Activated naive CD4-positive, alpha-beta T cell (primary cell): ENCODE measurements at places on chromosomes 5 and 9.
A peak's percentile ranks its signal among the peaks of the same experiment; 100 is the strongest.

GRCh38 chr5:90747693-90748092, 189.1 kb downstream of the ADGRV1 start:
- no peak for DNase-seq

DNA sequence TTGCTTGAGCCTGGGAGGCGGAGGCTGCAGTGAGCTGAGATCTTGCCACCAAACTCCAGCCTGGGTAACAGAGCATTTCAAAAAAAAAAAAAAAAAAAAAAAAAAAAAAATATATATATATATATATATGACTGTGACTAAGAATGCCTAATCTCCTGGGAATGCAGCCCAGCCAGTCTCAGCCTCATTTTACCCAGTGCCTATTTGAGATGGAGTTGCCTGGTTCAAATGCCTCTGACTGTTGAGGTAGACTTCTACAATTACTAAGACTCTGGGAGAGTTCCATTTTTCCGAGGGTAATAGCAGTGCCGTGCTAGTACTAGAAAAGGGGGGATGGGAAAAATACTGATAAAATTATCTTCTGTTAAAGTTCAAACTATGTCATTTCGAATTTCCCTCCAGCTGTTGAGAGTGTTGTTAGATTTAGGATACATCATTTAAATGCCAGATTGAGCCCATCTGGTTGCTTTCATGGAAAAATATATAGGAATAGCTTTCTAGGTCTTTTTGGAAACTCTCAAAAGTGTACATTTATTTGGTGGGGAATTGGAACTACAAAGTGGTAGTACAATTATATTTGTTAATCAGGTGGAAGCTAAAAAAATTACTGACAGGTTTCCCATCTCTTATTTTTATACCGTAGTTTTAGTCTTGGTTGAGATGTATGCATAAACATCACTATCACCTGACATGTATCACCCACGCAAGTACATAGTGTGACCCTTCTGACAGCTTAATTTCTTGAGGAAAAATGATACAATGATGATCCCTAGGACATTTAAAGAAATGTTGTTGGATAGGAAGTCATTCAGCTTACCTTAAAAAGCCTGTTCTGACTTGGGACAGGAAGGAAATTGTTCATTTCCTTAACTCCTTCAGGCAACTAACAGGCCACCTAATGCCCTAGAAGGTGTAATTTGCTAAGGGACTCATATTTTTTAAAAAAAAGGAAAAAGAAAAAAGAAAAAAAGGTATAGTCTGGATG, 214.9 kb downstream of the ADAMTSL1 start:
- no peak for DNase-seq

DNA sequence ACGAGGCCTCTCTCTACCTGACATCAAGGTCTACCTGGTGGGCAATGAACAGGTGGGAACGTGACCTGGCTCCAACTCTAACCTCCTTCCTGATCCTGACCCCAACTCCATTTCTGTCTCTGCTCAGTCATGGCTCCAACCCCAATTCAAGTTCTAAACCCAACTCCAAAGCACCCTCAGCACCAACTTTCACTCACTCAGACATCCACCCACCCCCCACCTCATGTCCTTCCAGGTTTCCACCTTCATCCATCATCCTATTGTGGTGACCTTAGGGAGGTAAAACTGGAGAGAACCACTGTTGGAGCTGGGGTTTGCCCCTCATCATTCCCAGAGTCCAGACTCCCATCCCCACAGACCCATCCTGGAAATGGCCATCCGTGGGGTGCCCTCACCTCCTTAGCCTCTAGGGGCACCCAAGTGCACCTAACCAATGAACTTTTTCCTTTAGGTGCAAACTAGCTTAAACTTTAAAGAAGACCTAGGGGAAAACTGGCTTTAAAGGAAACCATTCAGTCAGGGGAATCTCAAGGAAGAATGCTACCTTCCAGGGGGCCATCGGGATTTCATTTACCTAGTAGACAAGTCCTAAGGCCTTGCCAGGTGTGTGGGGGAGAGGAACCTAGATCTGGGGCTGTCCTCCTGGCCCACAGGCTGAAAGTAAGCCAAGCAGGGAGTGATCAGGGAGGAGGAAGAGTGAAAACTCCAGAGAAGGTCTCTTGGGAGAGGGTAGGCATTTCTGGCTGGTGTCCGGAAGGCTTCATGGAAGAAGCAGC, 11.3 kb downstream of the RGS14 start:
- no peak for DNase-seq

DNA sequence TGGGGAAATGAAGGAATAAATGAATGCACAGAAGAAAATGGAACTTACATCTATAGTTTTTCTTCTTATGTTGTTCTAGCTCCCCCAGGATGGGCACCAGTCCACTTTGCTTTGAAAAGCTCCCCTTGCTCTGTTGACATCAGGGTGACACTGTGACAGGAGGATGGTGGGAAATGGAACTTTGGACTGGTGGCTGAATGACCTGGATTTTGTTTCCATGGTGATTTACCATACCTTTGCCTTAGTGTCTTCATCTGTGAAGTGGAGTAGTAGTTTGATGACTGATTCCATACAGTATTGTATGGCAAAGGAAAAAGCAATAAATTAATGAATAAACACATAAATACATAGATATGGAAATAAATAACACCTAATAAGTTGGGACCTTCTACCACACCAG, 294.7 kb downstream of the KIF4B start:
- DNase-seq: no peak

- no peak for DNase-seq
Measured at GRCh38 chr5:157828944-157829639, 29.9 kb downstream of the CLINT1 start.

DNA sequence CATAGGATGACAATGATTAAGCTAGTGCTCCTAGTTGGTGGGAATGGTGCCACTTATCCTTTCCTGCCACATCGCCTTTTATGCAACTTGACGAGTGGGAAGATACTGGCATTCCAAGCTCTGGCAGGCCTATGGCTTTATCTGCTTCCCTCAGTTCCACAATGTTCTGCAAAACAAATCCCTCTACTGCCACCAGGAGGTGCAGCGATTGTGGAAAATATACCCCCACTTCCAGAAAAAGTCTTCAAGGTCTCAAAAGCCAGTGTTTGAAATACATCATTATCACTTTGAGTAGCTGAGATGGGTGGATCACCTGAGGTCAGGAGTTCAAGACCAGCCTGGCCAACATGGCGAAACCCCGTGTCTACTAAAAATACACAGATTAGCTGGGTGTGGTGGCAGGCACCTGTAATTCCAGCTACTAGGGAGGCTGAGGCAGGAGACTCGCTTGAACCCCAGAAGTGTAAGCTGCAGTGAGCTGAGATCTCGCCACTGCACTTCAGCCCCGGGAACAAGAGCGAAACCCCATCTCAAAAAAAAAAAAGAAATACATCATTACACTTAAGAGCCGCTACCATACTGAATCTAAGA, 3.4 kb downstream of the CLINT1 start:
- no peak for DNase-seq

DNA sequence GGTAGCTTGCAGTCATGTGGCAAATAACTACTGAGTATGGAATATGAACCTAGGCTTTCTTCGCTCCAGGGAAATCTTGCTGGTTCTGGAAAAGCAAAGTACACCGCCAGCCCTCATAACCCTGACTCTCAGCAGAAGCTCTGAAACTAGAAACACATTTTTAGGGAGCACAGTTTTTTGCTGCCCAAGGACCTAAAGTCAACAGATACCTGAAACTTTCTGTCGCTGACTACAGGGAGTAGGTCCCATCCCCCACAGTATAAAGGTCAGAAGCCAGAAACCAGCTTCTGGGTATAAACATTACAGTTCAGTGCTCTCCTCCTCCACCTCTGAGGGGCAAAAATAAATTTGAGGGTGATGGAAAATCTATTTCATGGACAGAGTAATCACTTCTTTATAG, 3.0 kb downstream of the ATOX1 start:
- no peak for DNase-seq

DNA sequence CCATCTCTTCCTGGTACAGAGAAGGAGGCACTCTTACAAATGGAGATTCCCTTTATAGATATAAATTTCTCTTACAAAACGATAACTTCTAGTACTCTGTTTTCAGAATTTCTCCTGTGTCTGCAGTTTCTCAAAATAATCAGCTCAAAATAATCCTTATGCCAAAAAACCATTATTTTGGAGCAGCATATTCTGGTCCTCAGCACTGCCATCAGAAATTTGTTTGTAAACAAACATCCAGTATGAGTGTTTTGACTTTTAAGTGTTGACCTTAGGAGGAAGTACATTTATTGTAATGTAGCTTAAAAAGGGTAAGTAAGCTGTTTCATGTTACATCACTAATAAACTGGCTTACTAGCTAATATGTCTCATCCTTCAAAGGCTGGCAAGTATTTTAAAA, 52.8 kb upstream of the SNAPC3 start:
- no peak for DNase-seq

DNA sequence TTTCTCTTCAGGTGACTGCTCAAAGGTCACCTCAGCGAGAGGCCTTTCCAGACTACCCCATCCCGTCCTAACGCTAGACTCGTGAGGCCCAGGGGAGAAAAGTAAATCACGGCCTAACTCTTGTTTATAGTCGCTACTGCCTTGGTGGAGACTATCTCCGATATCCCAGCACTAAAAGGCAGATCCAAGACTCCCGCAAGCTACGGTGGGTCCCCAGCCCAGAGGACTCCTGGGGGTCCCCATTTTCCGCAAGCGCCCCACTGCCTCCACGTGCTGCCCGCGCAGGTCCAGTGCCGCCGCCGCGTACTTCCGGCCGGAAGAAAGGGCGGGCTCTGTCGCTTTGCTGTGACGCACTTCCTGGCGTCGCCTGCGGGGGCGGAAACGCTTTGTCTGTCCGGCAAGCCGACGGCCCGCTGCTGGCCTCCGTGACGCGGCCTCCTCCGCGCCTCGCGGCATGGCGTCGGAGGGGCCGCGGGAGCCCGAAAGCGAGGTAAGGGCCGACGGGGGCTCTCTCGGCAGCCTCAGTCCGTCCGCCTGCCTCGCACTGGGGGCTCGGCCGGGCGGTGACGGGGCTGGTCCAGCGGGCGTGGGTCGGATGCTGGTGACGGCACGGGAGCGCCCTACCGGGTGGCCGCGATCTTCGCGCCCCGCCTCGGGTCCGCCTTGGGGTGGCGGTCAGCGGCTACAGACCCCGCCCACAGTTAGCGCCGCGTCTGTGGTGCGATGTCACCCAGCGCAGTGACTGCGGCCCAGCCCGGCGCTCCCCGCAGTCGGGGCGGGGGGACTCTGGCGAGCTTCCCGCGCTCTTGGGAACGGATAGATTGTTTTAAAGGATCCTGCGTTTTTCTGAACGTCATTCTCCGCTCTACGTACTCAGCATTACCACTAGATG, at the start of gene SECISBP2:
TSS of gene SECISBP2 (plus strand) at position 378 of the 892 bp plus-strand sequence. CDS start at position 455, 77 bp downstream.
- DNase-seq: peak; percentile 94

GRCh38 chr5:131776450-131776849, 20.4 kb downstream of the FNIP1 start:
- DNase-seq: no peak

DNA sequence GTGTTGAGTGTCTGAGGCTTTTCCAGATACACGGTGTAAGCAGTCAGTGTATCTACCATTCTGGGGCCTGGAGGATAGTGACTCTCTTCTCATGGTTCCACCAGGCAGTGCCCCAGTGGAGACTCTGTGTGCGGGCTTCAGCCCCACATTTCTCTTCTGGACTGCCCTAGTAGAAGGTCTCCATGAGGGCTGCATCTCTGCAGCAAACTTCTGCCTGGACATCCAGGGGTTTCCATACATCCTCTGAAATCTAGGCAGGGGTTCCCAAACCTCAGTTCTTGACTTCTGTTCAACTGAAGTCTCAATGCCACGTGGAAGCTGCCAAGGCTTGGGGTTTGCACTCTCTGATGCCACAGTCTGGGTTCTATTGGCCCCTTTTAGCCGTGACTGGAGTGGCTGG, 256.6 kb upstream of the ITGA1 start:
- DNase-seq: no peak

GRCh38 chr5:35794684-35795375, 61.9 kb upstream of the IL7R start:
- DNase-seq: no peak

DNA sequence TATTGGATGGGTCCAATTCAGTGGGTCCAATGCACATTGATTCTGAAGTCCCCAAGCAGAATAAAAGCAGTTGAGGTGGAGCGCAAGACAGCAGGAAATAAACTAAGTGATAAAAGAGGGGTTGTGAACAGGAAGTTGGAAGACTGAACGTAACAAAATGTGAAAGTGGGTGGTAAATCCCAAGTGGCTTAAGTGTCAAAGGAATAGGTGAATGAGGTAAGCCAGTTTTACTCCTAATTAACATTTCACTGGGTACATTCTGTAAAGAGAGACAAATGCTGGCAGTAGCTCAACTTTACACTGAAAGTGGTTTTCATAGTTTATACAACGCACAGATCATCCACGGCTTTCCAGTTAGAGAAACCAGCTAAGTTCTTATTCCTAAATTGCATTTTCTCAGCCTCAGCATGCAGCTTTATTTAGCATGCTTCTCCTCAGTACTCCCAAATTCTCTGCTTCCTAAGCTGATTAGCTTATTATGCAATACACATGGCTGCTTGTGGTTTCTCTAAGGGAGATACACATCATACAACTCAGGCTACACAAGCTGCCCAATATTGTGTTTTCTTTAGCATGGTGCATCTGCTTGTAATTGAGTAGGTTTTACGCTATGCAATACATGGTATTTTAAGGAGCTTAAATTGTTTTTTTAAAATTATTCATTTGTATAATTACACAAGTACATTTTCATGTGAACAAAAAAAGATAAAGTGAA, 34.2 kb upstream of the HSD17B4 start:
- DNase-seq: no peak

GRCh38 chr9:88075966-88076285, 62.3 kb downstream of the SPATA31C2 start:
- no peak for DNase-seq

- DNase-seq: no peak
Measured at GRCh38 chr5:102498271-102499034, at the start of gene SLCO6A1. Gene SLCO6A1 (minus strand): TSS chr5:102499001. CDS start chr5:102498844, 157 bp downstream.

GRCh38 chr5:69317391-69317790, 15.2 kb downstream of the CCDC125 start:
- no peak for DNase-seq

DNA sequence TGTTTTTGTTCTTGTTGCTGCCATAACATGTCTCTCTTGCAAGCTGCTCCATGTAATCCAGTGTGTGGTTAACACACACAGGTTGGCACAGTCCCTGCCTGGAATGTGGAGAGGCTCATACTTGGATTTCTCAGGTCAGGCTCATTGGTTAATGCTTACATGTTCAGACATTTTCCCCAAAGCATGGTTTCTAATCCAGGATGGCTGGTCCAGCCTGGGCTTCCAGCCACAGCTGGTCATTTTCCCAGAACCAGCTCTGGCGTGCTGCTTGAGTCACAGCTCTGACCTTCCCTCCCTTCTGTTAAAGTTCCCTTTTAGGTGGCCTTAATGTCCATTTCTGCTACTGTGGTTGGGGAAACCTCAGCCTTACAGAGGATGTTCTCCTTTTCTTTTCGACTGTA, 294.3 kb downstream of the TAF11L14 start:
- no peak for DNase-seq
